ENCODE measurements at places on chromosomes 7 and 10. TPM values are rescaled to one million over a fixed set of nuclear protein-coding genes. Genes with fewer than 3 reads are reported as not detected.

DNA sequence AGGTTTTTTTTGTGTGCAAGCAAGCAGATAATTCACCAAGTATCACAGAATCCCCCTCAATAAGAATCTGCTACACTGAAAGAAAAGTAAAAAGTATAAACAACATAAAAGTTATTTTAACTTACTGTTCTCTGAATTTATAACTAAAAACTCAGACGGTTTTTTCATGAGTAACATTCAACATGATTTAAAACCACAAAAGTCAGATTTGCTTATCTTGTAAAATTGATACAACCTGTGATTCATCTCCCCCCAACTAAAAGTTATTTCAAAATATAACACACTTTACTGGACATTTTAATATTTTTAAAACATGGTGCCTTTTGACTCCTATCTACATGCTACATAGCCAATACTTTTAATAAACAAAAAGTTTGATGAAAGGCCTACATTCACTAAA is 32.8 kb downstream of the TSPAN12 start:
- DNase-seq: no peak

DNA sequence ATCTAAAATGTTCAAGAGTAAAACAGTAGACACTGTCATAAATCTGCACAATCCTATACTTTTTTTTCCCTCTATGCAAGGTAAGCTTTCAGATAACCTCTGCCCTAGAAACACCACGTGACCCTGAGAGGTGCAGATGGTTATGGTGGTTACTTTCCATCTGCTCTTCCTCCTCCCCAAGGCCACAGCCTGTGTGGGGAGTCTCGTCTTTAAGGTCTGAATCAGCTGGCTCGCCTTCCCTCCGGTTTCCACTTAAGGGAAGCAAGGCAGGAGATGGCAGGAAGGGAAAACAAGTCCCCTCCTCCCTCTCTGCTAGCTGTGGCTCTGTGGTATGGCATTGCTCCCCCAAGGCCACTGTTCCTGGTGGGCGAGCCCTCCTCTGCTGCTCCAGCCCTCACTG is 181.8 kb downstream of the GLI3 start:
- no peak for DNase-seq

DNA sequence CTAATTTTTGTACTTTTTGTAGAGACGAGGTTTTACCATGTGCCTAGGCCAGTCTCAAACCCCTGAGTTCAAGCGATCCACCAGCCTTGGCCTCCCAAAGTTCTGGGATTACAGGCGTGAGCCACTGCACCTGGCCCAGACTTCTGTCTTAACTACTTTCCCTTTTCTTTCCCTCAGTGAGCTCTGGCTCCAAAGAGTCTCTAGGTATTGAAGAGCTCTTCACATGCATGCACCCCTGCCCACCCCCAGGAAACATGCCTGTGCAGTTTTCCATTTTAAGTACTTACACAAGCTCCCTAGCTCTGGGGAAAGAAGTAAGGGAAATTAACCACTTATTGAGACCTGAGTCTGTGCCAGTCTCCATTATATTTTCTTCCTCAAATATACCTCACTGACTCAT is 2.0 kb downstream of the MYOZ1 start:
- peak; percentile 44 for DNase-seq

GRCh38 chr10:27527666-27528295 is 23.7 kb downstream of the RAB18 start:
- no peak for DNase-seq

GRCh38 chr7:27177795-27178320 is 3.7 kb upstream of the HOXA10 start:
- DNase-seq: no peak

The C10orf143 gene
- polyA plus RNA-seq: 4.9 TPM

The TAS2R41 gene
- polyA plus RNA-seq: not detected

Measured in left lung (tissue), 14 donors.